ENCODE measurements at places on chromosomes 16 and 17. TPM values are rescaled to one million over a fixed set of nuclear protein-coding genes. Genes with fewer than 3 reads are reported as not detected.

Gene CMTM2
- total RNA-seq: not detected

Gene CSH2
- total RNA-seq: not detected

Gene TBX21
- not detected for total RNA-seq

Gene ALDH3A1
- not detected for total RNA-seq

Gene EFCAB5
- total RNA-seq: not detected

Gene NEUROD2
- not detected for total RNA-seq

Gene OR3A3
- total RNA-seq: not detected

Gene MRPS23
- 29.0 TPM for total RNA-seq

Gene TP53TG3C
- total RNA-seq: not detected

Gene MYH1
- total RNA-seq: not detected

Gene RNU2-1
- total RNA-seq: not detected

Gene PIPOX
- 0.52 TPM for total RNA-seq

Gene HYDIN
- 0.26 TPM for total RNA-seq

Gene MYH2
- not detected for total RNA-seq

Gene MOSMO
- total RNA-seq: 25.6 TPM
